ENCODE measurements at places on chromosomes 5 and 9. TPM values are rescaled to one million over a fixed set of nuclear protein-coding genes. Genes with fewer than 3 reads are reported as not detected.

DNA sequence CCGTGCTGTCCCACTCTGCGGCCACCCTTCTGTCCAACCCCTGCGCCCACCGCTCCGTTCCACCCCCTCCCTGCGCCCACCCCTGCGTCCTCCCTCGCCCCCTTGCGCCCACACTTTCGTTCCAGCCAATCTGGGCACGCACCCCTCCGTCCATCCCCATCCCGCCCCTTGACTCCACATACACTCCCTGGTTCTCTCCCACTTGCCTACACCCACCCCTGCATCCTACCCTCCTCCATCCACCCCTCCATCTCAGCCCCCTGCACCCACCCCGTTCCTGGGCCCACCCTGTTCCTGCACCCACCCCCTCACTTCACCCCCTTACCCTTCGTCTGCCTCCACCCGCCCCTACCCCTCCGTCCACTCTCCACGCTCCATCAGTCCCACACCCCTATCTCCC is 7.0 kb downstream of the ADAMTS13 start:
- H3K27me3 ChIP-seq: peaks cover 15% of the 10 kb centered on the region
- no peaks in the 10 kb centered on the region for H3K36me3 ChIP-seq
- H3K4me3 ChIP-seq: no peak overlapping the region
- no peaks in the 10 kb centered on the region for H3K4me1 ChIP-seq
- H3K27ac ChIP-seq: no peak overlapping the region
- no peak for DNase-seq

DNA sequence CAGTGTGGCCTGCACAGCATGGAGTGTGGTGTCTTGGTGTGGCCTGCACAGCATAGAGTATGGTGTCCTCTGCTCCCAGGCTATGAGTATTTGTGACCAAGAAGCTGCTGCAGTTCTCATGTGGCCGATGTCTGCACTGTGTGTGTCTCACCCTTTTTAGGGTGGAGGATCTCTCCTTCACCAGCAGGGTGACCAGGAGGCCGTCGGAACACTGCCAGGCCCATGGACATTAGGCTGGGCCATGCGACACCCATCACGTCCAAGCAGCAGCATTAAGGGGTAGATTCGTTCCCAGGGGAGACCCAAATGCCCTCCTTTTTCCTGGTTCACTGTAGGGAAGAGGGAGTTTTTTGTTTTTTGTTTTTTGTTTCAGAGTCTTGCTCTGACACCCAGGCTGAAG is 115.3 kb upstream of the SPIN1 start:
- no peaks in the 10 kb centered on the region for H3K36me3 ChIP-seq
- no peaks in the 10 kb centered on the region for H3K27me3 ChIP-seq
- H3K27ac ChIP-seq: no peak overlapping the region
- no peaks in the 10 kb centered on the region for H3K4me1 ChIP-seq
- no peak overlapping the region for H3K4me3 ChIP-seq

GRCh38 chr5:167995844-167996425 is 295.5 kb upstream of the WWC1 start:
- no peaks in the 10 kb centered on the region for H3K4me1 ChIP-seq
- H3K4me3 ChIP-seq: no peak overlapping the region
- no peaks in the 10 kb centered on the region for H3K36me3 ChIP-seq

DNA sequence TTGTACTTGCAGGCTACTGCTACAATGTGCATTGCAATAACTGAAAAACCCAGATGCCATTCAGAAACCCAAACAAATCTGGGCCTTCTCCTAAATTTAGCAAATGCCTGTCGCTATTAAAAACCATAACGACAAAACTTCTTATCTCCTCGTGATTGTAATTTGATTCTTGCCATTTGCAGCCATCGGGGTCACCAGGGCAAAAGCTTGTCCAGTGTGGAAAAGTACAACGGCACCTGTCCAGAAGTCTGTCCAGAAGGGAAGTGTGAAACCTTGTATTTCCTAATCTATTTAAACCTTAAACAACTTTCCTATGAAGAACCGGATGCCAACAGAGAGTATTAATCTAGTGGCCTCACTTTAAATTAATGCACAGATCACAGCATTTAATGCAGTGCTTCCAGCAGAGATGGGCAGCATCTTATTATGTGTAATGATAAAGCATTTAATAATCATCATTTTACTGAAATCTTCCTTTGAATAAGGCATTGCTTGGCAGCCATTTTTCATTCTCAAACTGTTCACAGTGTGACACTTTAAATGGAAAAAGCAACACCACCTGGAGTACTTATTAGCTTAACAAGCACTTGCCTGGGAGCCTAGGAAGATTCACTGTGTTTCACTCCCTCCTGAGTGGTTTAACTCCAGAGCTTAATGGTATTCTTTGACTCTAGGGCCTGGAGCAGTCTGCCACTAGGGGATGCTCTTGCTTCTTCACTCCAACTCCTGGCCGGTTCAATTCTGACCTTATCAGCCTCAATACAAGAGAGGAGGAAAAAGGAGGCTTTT is 4.9 kb upstream of the C7 start:
- H3K27ac ChIP-seq: no peak overlapping the region
- no peak overlapping the region for H3K4me3 ChIP-seq
- no peaks in the 10 kb centered on the region for H3K4me1 ChIP-seq
- DNase-seq: no peak

DNA sequence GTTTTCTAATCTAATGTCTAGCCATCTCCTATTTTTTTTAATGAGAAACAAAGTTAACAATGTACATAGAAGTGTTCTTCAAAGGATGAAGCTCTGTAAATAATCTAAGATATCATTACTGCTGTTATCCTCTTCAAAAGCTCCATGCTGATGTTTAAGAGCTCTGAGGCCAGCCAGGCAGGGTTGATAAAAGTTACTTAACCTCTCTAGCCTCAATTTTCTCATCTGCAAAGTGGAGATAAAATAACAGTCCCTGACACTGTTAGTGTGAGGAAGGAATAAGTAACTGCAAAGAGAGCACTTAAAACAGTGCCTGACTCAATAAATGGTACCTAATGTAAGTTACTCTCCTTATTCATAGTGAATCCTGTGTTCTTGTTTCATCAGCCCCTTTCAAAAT is 60.1 kb downstream of the LHFPL2 start:
- DNase-seq: no peak
- H3K27ac ChIP-seq: no peak overlapping the region
- H3K27me3 ChIP-seq: no peaks in the 10 kb centered on the region
- no peak overlapping the region for H3K4me3 ChIP-seq

- no peak overlapping the region for H3K4me3 ChIP-seq
- no peak for DNase-seq
- H3K27ac ChIP-seq: no peak overlapping the region
- no peaks in the 10 kb centered on the region for H3K36me3 ChIP-seq
- no peaks in the 10 kb centered on the region for H3K4me1 ChIP-seq
- H3K27me3 ChIP-seq: no peaks in the 10 kb centered on the region
Measured at GRCh38 chr5:123107343-123108244, 18.6 kb downstream of the PRDM6 start.

GRCh38 chr5:167952278-167952995 is 339.0 kb upstream of the WWC1 start:
- H3K36me3 ChIP-seq: no peaks in the 10 kb centered on the region
- H3K4me1 ChIP-seq: no peaks in the 10 kb centered on the region
- DNase-seq: no peak

DNA sequence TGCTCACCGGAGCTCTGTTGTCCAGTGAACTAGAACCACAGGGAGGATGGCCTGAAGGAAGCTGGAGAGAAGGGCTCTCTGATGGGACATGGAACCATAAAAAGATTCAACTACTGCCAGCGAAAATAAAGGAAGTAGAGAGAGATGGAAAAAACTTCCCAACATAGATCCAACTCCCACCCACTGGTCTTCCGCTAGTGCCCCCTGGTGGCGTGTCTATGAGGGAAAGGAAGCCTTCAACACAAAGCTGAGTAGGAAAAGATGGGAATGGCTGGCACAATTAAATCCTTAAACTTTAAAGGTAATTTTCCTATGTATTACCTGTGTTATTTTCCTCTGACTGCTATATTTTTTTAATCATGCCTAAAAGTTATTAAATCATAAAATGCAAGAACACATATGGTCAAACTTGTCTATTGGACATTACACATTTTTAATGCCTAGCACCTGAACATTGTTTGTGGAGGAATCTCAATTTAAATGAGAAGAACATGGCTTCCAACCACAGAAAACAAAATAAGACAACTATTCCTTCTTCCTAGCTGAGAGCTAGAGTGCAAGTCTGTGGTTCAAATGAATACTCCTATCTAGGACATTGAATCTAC is 51.5 kb downstream of the CEP120 start:
- no peak overlapping the region for H3K4me3 ChIP-seq
- H3K36me3 ChIP-seq: peaks cover 13% of the 10 kb centered on the region
- H3K27me3 ChIP-seq: no peaks in the 10 kb centered on the region
- no peak overlapping the region for H3K27ac ChIP-seq
- no peak for DNase-seq

- H3K27ac ChIP-seq: no peak overlapping the region
- H3K27me3 ChIP-seq: no peaks in the 10 kb centered on the region
- H3K4me3 ChIP-seq: no peak overlapping the region
- no peaks in the 10 kb centered on the region for H3K4me1 ChIP-seq
- no peaks in the 10 kb centered on the region for H3K36me3 ChIP-seq
Measured at GRCh38 chr5:108216890-108217289, 165.0 kb downstream of the FBXL17 start.

DNA sequence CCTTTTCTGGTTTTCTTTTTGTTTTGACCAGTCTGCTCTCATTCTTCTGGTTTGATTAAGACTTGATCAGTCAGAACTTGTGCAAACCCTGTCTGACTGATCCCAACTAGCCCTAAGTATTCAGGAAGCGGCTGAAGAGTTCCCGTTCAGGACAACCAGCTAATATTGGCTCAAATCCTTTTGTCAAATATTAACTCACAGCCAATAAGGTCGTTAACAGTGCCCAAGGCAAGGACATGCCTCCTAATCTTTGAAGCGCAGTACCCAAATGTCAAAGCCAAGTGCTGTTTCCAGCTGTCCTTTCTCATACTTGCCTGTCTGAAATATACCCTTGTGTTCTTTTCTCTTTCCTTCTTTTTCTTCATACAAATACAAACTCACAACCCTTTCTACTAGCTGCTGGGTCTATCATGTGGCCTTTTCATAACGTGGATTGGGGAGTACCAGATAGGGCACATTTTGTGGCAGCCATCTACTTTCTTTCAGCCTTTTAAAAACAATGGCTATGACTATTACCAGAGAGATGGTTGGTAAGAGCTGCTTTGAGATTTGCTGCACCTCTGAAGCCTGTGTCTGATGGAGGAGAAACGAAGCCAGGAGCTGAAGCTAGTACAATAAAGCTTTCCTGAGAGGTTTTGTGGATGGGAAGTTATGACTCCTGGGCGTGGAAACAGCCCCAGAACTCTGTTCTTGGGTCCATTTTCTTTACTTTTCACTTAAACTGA is 266.4 kb upstream of the ZNF608 start:
- H3K27me3 ChIP-seq: no peaks in the 10 kb centered on the region
- H3K4me3 ChIP-seq: no peak overlapping the region
- no peak overlapping the region for H3K27ac ChIP-seq
- no peaks in the 10 kb centered on the region for H3K4me1 ChIP-seq
- H3K36me3 ChIP-seq: no peaks in the 10 kb centered on the region
- no peak for DNase-seq

DNA sequence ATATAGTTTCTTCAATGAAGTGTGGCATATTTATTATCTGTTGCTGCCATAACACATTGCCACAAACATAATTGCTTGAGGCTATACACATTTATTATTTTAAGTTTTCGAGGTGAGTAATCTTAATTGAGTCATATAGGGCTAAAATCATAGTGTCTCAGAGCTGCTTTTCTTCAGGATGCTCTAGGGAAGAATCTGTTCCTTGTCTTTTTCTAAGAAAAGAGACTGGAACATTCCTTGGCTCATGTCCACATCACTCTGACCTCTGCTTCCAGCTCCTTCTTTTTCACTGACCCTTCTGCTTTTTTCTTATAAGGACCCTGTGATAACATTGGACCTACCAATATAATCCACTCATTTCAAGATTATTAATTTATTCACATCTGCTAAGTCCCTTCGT is 632.4 kb upstream of the TYRP1 start:
- H3K4me3 ChIP-seq: no peak overlapping the region
- H3K27ac ChIP-seq: no peak overlapping the region
- no peaks in the 10 kb centered on the region for H3K36me3 ChIP-seq
- DNase-seq: no peak
- no peaks in the 10 kb centered on the region for H3K4me1 ChIP-seq

The NMUR2 gene
- not detected for total RNA-seq

The EGR1 gene
- 12.2 TPM for total RNA-seq

The FGD3 gene
- 54.6 TPM for total RNA-seq

The ADAMTS12 gene
- not detected for total RNA-seq

The CBY3 gene
- total RNA-seq: 0.57 TPM

The OCLN gene
- 0.58 TPM for total RNA-seq

The TUSC1 gene
- not detected for total RNA-seq

The SPATA31D4 gene
- not detected for total RNA-seq

Data from CD8-positive, alpha-beta memory T cell (primary cell).